ENCODE measurements at places on chromosomes 3 and 15.

DNA sequence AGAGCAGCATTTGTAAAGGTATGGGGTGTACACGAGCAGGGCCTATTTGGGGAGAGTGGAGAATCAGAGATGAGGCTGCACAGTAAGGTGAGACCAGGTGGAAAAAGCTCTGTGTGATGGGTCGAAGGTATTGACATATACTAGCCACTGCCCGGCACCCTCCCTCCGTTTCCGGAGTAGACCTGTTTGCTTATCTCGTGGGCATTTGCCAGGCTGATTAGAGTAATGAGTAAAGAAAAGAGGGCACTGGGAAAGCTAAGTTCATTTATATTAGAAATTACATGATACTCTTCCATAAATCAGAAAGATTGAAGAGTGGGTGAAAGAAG, 46.2 kb upstream of the ATG7 start:
- DNase-seq = no peak

DNA sequence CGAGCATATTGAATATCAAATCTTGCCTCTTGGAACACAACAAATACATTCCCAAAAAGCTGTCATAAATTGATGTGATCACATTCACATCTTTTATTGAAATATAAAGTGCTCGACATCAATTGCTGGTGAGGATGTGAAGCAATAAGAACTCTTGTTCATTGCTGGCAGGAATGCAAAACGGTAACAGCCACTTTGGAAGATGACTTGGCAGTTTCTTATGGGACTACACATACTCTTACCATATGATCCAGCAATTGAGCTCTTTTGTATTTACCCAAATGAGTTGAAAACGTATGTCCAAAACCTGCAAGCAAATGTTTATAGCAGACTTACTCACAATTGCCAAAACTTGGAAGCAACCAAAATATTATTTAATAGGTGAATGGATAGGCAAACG, 234.9 kb downstream of the CACNA2D3 start:
- no peak for DNase-seq

DNA sequence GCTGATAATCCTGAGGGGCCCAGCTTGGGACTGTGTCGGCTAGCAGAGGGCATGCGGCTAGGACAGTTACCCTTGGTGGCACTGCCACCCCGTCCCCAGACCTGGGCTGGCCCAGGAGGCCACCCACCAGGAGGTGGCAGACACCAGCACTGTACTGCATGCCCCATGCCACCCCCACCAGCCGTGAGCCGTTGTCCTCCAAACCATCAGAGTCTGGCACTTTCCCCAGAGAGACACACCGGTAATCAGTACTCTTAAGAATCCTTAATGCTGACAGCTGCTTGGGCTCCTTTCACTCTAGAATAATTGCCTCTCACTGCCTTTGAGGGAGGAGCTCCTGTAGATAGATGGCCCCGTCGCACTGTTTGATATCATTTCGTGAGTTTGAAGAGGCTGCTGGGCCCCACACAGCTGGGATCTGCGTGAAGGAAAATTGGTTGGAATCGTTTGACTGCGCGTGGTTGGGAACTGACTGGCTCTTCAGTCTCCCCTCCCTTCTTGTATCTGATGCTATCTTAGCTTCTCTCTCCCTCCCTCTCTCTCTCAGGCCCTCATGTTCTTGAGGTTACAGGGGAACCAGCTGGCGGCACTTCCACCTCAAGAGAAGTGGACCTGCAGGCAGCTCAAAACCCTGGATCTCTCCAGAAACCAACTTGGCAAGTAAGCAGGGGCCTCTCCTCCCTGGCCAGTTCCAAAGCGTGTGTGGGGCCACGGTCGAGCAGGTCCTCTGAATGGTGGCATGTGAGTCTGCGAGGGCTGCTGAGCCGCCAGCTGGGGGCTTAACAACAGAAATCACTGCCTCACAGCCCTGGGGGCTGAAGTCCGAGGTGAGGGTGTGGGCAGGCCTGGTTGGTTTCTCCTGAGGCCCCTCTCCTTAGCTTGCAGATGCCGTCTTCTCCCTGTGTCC, 94.9 kb downstream of the LRRK1 start:
- no peak for DNase-seq

DNA sequence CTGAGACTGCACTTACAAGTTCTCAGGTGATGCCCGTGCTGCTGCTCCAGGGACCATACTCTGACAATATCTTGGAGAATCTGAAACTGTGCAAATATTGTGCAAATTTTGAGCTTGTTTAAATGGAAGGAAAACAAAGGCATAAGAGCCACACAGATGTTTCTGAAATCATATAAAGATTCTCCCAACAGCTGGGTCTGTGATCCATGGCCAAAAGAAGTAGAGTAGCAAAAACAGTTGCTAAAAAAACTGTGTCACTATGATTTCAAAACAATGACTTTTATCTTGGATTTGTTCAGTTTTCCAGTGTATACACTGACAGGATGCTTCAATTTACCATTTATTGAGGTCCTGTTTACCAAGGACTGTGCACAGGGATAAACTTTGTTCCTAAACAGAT, 25.3 kb downstream of the NPTN start:
- DNase-seq = no peak

GRCh38 chr3:102084704-102085103, 235.4 kb downstream of the NFKBIZ start:
- DNase-seq = no peak

DNA sequence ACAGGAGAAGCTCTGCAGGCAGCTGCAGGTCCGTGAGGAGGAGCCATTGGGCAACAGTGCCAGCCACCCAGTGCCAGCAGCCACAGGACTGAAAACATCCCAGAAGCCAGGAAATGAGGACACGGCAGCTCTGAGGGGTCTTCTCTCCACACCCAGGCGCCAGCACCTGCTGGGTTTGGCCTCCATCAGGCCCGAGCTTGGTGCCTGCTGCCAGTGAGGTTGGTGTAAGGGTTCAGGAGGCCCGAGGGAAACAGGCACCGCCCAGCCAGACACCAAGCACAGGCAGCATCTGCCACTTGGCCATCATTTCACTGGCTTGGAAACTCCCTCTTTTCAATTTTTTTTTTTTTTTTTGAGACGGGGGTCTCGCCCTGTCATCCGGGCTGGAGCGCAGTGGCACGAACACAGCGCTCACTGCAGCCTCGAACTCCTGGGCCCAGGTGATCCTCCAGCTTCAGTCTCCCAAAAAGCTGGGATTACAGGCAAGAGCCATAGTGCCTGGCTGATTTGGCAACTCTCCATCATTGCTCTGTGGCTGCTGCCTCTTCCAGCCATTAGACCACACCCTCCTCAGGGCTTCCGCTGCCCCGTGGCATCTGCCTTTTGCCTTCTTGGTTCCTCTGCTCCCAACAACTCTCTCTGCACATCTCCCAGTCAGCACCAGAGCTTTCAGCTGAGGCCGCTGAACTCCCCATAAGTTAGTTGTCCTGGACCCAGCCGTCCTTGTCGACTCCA, 1.5 kb upstream of the ITIH3 start:
- no peak for DNase-seq

DNA sequence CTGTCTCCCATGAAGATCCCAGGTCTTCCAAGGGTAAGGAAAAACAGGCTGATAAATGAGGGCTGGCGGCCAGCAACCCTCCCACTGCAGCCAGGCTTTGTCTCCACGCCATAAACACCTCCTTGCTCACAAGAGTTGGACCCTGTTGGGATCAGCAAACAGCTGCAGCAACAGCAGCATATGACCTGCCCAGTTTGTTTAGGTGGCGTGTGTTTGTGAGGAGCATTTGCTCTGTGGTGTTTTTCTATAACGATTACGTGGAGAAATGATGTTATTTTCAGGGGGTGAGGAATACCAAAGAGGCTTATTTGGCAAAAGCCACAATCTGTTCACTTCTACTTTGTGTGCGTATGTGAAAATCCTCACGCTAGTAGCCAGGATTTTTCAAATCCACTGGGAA, 58.5 kb downstream of the RFTN1 start:
- peak; percentile 8 for DNase-seq

GRCh38 chr3:149247008-149247710, 25.5 kb upstream of the CP start:
- no peak for DNase-seq

DNA sequence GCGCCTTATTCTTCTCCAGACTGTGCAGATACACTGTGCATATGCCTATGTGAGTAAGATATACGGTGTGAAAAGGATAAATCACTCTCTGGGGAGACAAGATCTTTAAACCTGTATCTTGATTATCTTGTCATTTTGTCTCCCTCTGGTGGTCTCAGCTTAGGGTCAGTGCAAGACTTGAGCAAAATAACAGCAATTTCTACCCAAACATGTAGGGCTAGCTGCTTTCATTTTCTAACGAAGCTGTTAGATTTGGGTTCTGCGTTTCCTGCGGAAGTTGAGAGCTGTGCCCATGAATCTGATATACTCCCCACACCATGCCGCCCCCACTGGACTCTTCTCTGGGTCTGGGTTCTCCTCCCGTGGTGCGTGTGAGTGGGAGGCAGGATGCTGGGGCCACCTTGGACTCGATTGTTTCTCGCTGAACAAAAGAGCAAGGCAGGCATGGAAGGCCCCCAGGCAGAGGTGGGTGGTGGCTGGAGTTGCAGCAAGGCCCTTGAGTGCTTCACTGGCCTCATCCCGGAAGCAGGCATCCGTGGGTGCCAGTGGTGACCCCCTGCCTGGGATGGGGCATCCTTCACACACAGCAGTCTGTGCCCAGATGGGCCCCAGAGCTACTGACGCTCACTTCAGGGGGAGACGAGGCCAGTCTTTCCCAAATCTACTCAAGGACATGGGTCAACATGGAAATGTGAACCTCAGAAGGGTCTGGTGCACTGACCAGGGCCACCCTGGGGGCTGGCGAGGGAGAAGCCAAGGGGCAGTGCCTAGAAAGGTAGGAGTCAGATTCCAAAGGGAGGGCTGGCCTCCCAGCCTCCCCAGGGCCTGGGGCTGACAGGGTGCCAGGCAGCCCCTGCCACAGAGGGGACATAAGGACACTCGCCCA, 179.6 kb downstream of the NSMCE3 start:
- DNase-seq = no peak

- DNase-seq = no peak
These were observed 36.5 kb downstream of the PSMD6 start for GRCh38 chr3:63986831-63987230.

GRCh38 chr3:156017352-156018030, 102.9 kb upstream of the KCNAB1 start:
- no peak for DNase-seq
